ENCODE measurements at places on chromosomes 12 and 14. TPM values are rescaled to one million over a fixed set of nuclear protein-coding genes. Genes with fewer than 3 reads are reported as not detected.

Gene PARPBP
- 2.1 TPM for total RNA-seq

- no peak for DNase-seq
Observed at GRCh38 chr12:47709237-47709636, 3.4 kb upstream of the RPAP3 start.

Gene UNC79
- total RNA-seq, result 0.09 TPM

DNA sequence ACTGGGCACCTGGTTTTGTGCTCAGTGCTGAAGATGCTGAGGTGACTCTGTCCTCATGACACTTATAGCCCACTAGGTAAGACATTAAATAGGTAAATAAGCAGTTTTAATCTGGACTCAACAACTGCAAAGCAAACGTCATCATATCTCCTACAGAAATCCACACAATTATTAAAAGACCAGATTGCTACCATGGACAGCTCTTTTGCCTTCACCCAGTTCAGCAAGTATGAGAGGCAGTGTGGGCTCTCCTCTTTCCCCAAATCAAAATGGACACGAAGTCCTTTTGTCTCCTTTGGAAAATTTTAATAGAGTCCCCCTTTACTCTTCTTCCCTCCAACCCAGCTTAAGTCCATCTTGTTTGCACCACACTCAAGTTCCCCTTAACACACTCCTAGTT, 171.1 kb downstream of the RPAP3 start:
- DNase-seq, result no peak

Gene FOXN4
- not detected for total RNA-seq

DNA sequence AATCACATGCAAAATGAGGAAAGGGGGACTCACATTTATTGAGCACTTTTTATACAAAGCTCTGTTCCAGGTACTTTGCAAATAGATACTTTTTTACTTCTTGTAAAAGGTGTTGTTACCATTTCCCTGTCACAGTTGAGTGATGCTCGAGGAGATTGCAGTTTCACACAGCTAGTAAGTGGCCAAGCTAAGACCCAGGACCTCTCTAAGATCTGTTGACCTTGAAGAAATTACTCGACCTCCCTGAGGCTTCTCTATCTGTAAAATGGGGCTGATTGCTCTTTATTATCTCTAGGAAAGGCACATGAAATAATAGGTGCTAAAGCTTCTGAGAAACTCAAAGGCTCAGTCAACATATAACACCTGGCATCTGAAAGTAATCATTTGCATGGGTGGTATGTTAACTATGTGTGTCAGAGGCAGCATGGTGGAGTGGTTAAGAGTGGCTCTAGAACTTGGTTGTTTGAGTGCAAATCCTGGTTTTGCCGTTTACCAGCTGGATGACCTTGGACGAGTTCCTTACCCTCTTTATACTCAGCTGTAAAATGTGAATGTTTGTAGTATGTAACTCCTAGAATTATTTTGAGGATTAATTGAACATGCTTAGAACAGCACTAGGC, 41.5 kb downstream of the IFT81 start:
- no peak for DNase-seq

Gene GRIP1
- total RNA-seq, result 5.2 TPM

DNA sequence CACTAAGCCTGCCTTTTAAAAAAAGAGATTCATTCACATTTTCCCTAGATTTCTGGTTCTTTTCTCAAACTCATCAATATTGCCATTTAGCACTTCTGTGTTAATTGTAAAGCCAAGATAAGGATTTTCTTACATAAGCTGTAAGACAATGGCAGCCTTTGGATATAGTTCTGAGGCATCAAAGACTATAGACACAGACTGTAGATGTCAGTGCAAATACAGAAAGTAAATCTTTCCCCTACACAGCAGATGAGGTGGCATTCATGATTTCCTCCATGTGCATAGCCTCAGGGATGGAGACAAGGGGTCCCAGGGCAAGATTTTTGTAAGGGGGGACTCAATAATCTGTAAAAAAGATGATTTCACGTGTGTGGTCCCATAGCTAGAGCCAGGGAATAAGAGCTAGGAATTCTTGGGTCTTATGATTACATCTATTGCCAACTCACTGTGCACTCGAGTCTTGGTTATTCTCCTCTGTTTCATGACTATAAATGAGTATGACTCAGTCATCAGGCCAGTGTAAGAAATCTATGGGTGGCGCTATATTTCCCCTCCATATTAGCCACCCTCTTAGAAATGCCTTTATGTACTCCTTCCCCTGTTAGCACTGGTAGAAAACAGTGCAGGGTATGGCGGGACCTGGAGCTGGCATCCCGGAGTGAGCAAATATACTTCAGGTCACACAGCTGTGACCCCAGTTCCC, 207.5 kb downstream of the EXOC5 start:
- DNase-seq, result no peak

DNA sequence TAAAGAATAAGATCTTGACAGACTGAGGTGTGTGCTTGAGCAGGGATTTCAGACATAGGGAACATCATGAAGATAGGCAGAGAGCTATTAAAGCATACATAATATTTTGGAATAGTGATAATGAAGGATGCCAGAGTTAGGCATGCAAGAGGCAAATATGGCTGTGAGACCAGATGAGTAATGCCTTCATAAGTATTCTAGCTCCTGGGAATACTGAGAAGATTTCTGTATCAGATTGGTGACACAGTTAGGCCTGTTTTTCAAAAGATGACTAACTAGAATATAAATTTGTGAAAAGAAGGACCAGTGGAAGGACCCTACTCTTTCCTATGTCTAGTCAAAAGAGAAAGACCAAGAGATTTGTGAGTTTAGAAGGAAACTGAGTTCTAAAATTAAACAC, 108.8 kb downstream of the TXNDC16 start:
- no peak for DNase-seq

DNA sequence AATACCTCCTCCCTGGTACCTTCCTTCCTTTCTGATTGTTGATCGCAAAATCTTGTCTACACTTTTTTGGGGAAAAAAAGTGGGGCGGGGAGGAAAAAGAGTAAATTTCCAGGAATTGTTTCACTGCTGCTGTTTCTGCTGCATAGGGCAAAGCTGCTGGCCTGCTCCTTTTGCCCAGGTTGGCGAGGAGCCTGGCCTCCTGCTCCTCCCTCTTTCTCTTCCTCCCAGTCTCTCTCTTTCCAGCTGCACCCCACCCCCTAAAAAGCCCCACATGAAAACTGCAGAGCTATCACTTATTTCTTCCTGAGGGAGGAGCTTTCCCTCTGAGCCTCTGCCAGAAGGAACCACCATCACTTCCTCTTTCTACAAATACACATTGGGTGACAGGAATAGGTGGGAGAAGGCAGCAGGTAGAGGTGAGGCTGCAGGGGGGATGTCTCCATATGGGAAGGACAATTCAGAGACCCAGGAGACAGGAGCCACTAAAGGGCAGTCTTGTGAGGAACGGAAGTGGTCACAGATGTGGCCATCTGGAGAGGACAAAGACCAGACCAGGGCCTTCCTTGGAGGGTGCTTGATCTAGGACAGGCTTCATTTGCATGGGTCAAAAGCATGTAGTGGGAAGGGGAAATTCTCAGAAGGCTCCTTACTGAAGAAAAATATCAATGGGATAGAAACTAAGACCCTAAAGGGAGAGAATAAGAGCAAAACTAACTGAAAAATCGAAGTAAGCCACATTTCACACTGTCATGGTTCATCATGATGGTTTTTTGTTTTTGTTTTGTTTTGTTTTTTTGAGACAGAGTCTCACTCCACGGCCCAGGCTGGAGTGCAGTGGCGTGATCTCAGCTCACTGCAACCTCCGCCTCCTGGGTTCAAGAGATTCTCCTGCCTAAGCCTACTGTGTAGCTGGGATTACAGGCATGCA, 14.8 kb downstream of the ZBTB39 start:
- DNase-seq, result no peak

Gene SLCO1A2
- total RNA-seq, result 9.2 TPM

- DNase-seq, result no peak
Observed at GRCh38 chr14:77086017-77086727, 11.9 kb upstream of the CIPC start.

DNA sequence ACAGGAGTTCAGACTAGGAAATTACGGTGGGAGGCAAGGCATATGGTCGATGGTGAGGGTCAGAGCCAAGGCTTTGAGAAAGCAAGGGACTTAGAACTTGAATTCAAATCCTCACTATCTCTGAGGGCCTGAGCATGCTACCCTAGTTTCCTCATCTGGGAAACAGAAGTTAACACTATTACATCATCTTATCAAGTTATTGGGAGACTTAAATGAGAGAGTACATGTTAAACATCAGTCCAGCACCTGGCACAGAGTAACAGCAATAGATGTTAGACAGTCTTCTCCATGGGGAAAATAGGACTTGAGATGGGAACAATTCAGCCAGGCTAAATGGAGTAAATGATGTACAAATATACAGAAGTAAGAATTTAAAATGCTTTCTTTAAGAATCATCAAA, 38.5 kb downstream of the SLC38A1 start:
- no peak for DNase-seq

DNA sequence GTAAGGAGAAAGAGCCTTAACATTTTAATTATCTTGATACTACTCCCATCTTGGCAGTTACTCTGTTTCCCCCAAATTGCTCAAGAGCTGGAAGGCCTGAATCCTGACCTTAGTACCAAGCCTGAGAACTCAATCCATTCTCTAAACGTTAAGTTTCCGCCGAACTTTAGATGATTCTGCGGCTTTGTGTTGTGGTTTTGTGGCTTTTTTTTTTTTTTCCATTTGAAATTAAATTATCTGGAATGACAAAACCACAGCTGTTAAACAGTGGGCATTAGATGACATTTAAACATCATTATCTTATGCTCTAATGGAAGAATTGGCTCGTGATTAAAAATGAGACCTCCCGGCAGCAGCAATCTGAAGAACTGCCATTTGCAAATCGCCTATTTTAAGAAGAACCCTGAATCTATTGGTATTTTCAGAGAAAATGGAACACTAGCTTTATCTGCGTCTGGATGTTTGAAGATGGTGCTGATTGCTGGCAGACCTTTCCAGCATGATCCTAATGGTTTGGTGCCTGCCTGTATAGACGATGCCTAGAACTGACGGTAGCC, 38.4 kb downstream of the TMEM132C start:
- no peak for DNase-seq

DNA sequence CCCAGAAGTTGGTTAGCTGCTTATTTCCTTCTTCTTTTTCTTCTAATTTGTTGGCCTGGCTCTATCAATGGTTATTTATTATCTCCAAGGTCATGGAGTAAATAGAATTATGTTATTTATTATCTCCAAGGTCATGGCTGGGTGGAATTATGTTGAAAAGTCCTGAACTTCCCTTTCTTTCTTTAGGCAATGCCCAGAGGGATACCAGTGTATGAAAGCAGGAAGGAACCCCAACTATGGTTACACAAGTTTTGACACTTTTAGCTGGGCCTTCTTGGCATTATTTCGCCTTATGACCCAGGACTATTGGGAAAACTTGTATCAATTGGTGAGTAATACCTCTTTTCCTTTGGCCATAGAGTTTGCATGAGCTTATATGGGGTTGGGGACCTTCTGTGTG, 111.6 kb downstream of the SCN8A start:
- no peak for DNase-seq

Gene DIO3
- 0.67 TPM for total RNA-seq

GRCh38 chr12:85920324-85920947, 46.3 kb downstream of the NTS start:
- DNase-seq, result no peak

DNA sequence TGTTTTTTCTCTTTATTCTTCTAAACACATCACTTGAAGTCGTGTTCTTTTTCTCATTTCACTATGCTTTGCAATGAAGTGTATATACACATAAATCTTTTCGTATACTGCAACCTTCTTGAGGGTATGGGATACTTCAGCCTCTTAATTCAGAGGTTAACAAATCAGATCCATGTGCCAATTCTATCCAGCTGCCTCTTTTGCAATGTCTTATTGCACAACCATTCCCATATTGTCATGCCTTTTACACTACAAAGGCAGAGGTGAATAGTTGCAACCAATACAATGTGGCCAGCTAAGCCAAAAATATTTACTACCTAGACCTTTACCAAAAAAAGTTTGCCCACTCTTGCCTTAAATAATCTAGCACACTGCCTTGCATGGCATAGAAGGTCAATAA, 224.5 kb upstream of the FOXG1 start:
- no peak for DNase-seq

- DNase-seq, result no peak
Observed at GRCh38 chr12:51225771-51226170, 7.9 kb upstream of the POU6F1 start.

Gene TESPA1
- total RNA-seq, result 6.7 TPM

- no peak for DNase-seq
Observed at GRCh38 chr14:51018521-51018920, 74.2 kb upstream of the PYGL start.

GRCh38 chr14:84750284-84750683, 779.7 kb upstream of the FLRT2 start:
- DNase-seq, result no peak

Gene ORAI1
- total RNA-seq, result 32.4 TPM

Gene SERPINA3
- 36.4 TPM for total RNA-seq

DNA sequence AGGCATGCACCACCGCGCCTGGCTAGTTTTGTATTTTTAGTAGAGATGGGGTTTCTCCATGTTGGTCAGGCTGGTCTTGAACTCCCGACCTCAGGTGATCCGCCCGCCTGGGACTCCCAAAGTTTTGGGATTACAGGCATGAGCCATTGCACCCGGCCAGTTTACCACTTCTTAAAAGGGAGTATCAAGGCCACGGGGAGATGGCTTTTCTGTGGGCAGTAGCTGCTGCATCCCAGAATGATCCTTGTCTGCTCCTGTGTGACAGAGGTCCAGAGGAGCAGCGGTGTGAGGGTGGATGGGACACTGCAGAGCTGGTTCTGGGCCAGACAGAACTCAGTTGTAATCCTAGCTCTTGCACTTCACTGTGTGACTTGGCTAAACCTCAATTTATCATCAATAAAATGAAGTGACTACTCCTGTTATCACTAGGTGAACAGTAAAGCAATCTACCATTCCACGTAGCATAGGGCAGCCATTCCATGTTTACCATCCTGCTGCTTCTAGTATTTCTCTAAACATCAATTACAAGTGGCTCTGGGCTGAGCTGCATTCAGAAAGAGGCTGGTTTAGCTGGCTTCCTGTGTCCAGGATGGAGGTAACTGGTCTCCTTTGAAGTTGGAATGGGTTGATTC, 3.0 kb upstream of the NPFF start:
- peak; percentile 25 for DNase-seq

DNA sequence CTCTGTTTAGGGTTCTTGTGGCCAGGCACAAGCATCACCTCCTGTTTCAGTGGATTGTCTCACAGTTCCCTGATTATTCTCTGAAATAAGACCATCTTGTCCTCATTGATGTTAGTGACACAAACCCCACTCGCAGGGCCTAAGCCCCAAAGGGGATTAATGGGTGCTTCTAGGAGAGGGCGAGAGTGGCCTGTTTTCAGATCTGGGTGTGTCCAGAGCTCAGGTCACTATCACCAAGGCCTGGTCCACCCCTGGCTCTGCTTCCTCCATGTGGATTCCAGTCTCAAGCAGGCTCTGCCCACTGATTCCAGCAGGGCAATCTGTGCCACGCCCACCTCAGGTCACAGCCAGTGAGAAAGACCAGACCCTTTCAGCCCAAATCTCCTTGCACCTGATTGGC, 361.9 kb downstream of the ADGRD1 start:
- DNase-seq, result no peak

GRCh38 chr14:87000081-87000480, 992.9 kb downstream of the GALC start:
- DNase-seq, result no peak

GRCh38 chr14:37482428-37482827, 112.6 kb downstream of the FOXA1 start:
- DNase-seq, result no peak
